ENCODE measurements at places on chromosomes 7 and 10.

DNA sequence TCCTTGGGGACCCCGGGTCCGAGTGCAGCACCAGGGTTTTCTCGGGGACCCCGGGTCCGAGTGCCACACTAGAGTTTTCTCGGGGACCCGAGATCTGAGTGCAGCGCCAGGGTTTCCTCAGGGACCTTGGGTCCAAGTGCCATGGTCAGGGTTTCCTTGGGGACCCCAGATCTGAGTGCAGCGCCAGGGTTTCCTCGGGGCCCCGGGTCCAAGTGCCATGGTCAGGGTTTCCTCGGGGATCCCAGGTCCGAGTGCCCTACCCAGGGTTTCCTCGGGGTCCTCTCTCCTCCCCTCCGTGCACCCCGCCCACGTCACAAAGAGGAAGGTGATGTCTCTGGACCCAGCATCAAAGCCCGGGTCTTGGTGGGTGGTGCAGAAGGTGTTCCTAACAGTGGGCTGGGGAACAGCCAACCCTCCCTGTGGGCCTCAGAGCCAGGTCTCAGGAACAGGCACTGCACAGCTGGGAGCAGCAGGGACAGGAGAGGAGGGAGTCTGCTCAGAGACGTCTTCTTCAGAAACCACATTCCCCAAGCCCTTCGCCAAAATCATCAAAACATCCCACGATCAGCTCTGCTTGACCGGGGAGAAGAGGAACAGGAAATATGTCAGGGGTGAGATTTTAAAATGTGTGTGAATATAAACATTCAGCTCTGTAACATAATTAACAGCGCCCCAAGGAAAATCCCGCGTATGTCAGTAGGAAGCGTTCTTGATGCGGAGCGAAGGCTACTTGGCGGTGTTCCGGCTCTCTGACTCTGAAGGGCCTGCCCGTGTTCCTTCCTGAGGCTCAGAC is 540.7 kb downstream of the DNAJB6 start:
- no peak for DNase-seq

DNA sequence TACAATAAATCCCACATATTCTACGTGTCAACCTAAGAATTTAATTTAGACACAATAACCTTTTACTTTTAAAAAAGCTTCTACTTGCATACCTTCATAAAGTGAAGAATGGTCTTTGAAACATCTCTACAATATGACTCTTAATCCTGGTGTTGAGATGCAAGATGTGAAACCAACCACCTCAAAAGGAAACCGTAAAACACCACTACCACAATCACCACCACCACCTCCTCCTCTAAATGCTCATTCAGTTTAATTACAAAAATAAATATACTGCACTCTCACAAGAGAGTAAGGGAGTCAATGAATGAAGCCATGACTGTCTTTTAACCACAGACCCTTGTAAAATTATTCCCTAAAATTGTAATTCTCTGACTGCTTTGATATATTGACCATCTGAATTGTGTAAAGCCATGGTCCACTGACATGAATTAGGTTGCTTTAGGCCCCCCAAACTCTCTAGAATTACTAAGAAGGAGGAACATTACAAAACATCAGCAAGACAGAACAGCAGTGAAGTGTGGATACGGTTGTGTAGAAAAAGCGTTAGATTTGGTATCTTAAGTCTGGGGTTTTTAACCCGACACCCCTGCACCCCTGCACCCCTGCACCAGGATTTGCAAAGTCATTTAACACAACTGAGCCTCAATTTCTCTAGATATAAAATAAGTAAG is 171.4 kb downstream of the SFMBT2 start:
- DNase-seq, result no peak

DNA sequence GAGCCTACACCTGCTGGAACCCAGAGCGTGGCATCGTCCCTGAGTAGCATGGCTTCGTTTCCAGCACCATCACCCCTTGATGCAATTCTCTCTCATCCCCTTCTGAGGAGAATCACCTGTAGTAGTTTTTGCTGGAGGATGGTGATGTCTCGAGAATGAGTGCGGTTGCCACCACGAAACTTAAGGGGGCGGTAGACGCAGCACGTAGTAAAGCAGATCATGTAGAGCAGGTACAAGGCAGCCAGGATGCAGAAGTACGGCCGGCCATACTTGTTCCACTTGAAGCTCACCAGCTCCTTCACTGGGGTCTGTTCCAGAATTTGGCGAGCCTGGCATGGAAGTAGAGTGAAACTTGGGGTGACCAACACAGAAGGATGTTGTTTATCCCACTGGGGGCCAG is 8.1 kb downstream of the TRPV5 start:
- DNase-seq, result no peak

DNA sequence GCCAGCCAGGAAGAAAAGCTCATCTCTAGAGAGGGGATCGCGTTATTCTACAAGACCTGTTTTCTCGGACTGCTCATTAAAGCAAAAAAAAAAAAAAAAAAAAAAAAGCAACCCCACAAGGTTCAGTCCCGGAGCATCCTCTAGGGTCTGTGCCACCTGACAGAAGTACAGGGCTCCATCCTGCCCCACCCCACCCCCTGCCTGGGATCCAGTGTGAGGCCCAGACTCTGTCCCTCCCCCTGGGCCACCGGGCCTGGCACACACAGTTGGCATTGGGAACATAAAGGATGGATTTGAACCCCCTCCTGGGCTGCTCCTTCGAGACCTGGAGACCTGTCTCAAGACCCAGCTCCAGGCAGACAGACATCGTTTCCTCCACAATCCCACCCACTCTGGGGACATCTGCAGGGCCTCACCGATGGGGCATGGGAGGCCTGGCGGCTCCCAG is 688 bp downstream of the ORAI2 start:
- DNase-seq, result no peak

- DNase-seq, result no peak
Observed at GRCh38 chr10:44039599-44039998, 345.3 kb downstream of the CXCL12 start.

DNA sequence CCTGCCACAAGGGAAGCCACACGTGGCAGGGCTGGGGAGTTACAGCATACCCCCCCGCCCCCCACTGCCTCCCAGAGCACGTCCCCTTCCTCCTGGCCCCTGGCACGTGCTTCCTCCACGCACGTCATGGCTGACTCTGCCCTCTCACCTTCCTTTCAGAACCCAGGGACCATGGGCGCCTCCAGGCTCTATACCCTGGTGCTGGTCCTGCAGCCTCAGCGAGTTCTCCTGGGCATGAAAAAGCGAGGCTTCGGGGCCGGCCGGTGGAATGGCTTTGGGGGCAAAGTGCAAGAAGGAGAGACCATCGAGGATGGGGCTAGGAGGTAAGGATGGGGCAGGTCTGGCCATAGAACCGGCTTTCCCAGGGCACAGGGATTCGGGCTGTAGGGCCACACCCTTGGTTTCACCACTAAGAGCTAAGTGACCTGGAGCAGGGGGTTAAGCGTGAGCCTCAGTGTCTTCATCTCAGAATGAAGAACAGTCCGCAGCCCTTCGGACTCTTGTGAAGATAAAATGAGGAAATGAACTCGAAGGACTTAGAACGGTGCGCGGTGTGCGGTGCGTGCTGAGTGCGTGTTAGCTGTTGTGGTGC is 2.5 kb downstream of the NUDT1 start:
- no peak for DNase-seq

GRCh38 chr7:128846781-128847444 is 15.7 kb upstream of the ATP6V1F start:
- no peak for DNase-seq

GRCh38 chr7:128398841-128399135 is 11.0 kb downstream of the IMPDH1 start:
- DNase-seq, result no peak

DNA sequence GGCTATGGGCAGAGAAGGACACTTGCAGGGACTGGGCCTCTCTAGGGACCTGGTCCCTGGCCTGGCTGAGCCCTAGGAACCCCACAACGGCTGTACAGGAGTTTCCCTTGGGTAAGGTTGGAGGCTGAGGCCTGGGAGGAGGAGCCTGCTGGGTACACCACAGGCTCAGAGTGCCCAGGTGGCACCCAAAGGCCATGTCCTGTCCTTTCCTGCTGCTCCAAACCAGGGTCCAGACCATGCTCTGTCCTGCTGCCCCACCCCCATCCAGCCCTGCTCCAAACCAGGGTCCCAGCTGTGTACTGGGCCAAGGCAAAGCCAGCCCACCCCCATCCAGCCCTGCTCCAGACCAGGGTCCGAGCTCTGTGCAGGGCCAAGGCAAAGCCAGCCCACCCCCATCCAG is 35.3 kb upstream of the ZNF488 start:
- DNase-seq, result no peak

DNA sequence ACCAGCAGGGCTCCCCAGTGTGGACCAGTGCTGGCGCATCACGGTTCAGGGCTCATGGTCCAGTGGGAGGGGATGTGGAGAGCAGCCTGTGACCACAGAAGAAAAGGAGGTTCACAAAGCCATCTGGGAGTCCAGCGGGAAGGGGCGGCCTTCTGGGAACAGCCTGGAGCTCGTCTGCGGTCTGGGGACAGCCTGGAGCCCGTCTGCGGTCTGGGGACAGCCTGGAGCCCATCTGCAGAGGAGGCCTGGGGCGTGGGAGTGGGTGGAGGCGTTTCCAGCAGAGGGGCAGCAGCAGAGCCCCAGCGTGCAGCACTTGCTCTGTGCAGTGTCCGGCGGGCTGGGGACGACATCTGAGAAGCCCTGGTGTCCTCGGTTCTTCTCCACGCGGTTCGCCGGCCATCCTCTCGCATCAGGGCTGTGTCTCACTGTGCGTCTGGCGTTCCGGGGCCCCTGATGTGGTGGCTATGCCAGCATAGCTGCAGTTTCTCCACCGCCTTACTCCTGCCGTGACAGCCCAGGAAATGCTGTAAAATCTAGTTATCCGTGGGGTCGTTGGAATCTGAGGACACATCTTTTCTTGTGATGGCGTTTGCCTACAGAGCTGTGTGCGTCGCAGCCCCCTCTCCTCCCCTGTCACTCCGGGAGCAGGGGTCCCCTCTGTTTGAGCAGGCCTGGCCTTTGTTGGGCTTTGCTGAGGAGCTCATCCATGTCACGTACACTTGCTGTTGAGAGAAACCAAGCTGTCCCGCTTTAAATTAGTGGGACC is 104.6 kb downstream of the INPP5A start:
- no peak for DNase-seq

GRCh38 chr7:123883154-123883553 is 38.2 kb downstream of the HYAL4 start:
- no peak for DNase-seq

- DNase-seq, result no peak
Observed at GRCh38 chr7:104931181-104931781, 82.7 kb upstream of the KMT2E start.

- DNase-seq, result no peak
Observed at GRCh38 chr7:151491859-151492258, 27.8 kb downstream of the RHEB start.

GRCh38 chr10:105113666-105114065 is 472.6 kb downstream of the SORCS3 start:
- no peak for DNase-seq

DNA sequence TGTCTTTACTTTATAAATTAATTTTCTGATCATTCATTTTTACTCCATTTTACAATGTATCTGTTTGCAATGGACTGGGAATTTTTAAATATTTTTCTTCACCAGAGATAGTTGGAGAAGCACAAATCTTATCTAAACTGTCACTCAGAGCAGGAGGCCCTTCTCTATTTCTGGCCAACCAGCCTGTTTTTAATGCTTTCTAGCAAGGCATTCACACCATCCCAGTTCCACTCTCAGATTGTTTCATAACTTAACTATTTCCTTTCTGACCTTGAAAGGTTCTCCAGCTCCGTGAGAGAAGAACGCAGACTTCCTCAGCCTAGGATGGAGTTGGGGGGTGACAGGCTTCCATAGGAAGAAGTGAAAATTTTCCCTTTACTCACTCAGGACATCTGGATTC is 155.8 kb downstream of the SKIDA1 start:
- no peak for DNase-seq

- DNase-seq, result no peak
Observed at GRCh38 chr10:110368556-110368955, 63.8 kb upstream of the SMNDC1 start.

- no peak for DNase-seq
Observed at GRCh38 chr10:69217119-69217754, 2.9 kb upstream of the HKDC1 start.

GRCh38 chr10:30357806-30358205 is 8.7 kb upstream of the MTPAP start:
- DNase-seq, result no peak

- no peak for DNase-seq
Observed at GRCh38 chr10:123674741-123675140, 8.6 kb downstream of the GPR26 start.

- DNase-seq, result no peak
Observed at GRCh38 chr7:108165723-108166122, 35.6 kb upstream of the LAMB4 start.

- DNase-seq, result no peak
Observed at GRCh38 chr10:126392469-126392868, 4.2 kb upstream of the ADAM12 start.

DNA sequence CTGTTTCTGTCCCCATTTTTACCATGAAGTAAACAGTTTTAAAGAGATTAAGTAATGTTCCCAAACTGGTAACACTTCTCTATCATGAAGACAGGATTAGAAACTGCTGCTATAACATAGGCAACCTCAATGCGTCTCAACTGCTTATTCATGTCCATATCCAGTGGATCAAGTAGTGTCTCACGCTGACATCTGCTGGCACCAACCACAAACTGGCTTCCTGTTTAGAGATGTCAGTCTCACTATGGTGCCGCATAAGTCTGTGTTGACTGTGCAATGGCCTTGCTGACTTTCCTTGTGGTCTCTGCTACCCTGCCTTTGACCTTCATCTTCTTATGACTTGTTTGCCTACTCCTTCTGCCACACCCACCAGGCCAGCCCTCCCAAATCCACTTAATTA is 369.6 kb upstream of the DPP6 start:
- DNase-seq, result no peak

- DNase-seq, result no peak
Observed at GRCh38 chr7:106127984-106128780, 16.1 kb upstream of the SYPL1 start.

DNA sequence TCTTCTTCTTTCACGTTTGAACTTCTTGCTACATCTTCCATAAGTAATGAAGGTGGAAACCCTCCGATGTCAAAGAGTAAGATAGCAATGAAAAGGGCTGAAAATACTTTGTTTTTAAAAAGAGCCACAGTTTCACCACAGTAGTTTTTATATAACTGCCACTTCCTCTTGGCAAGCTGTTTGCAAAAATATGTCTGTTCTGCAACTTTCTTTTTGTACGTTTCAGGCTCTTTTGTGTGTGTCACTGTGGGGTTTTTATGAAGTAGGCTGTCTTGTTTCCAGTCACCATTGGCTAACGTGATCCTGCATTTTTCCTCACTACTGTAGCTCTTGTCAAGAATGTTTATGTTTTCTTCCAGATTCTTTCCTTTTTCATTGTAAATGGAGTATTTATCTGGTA is 55.6 kb downstream of the SLC16A9 start:
- no peak for DNase-seq

DNA sequence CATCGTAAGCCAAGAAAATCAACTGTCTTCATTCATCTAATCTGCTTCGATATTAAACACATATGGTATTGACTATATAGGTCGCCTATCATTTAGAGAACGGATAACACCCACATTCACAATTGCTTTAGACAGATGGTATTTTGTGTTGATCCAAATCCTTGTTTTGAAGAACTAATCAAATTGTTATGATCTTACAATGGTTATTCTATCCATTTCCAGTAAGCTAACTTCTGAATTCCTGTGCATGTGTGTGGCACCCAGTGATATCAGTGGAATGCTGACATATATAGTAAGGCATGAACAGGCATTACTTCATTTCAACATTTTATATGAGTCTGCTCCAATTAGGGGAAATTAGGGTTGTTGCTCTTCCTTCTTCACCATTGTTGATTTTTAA is 98.8 kb downstream of the SEMA3E start:
- DNase-seq, result no peak
